LHCN-M2 (cell line): ENCODE measurements at places on chromosomes 3 and 15.

- peak; percentile 93 for DNase-seq
Observed at GRCh38 chr15:62647202-62647842, 395.2 kb upstream of the TPM1 start.

GRCh38 chr3:15941958-15942357, 144.2 kb upstream of the ANKRD28 start:
- DNase-seq = no peak

DNA sequence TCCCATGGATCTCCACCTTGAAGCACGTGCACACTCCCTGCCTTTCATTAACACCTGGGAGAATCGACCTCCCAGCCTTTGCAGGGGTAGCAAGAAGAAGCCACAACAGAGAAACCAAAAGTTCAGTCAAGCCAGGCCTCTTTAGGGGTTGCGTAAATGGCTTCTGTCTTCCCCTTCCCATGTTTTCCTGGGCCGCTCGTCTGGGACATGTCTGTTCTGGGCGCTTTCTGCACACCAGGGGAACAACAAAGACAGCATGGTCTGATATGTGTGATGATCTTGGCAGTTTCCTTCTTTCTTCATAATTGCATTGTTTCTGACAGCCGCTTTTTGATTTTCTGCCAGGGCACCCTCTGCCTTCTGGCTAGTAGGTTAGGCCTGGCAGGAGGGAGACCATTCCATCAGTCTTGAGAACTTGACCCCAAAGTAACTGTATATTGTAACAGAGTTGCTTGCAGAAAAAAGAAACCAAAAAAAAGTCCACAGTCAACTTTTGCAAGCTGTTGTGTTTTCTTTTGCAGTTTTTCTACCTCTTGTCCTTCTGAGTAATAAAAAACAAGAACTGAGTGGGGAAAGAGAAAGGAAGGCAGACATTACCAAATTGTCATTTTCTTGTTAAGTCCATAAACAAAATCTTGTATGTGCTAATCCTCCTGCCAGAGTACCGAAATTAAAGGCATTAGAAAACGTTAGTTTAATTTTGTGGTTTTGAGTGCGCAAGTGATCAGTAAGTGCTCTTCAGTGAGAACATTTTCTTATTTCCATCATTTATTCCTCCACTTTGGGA, 56.0 kb upstream of the FURIN start:
- DNase-seq = no peak

DNA sequence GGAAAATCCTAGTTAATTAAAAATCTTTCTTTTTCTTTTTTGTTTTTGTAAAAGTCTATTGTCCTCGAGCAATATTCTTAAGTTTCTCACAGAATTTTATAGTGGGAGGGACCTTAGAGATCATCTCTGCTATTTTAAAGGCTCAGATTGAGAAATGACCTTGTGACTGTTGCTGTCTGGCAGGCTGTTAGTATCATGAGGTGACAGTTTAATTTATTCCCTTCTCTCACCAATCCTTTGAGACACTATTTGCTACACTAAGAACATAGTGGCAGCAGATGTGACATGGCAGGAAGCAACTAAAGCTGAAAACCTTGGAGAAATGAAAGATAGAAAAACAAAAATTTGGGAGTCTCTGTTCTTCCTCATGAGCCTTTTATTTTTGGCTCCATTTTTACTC, 24.9 kb downstream of the APPL1 start:
- no peak for DNase-seq

- no peak for DNase-seq
Observed at GRCh38 chr3:65814845-65815578, 223.7 kb downstream of the MAGI1 start.

GRCh38 chr3:21944251-21944650, 193.2 kb upstream of the ZNF385D start:
- DNase-seq = no peak

DNA sequence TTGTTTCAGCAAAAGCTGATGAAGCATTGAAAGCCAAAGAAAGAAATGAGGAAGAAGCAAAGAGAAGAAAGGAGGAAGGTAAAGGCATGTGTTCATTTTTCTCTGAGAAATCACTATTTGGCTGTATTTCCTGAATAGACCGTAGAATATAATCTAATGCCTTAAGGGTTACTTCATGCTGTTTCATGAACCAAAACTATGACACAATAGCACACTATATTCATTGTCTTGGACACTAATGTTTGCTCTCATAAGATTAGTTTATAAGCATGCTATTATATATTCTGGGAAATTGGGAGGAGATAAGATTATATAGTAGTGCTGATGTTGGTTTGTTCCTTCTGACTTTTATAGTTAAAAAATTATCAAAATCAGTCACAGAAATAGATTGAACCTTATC, 110.1 kb upstream of the MLF1 start:
- DNase-seq = no peak

- DNase-seq = no peak
Observed at GRCh38 chr3:16496408-16497222, 16.9 kb downstream of the RFTN1 start.

- DNase-seq = peak; percentile 70
Observed at GRCh38 chr3:42839616-42840015, 30.4 kb downstream of the ACKR2 start.

DNA sequence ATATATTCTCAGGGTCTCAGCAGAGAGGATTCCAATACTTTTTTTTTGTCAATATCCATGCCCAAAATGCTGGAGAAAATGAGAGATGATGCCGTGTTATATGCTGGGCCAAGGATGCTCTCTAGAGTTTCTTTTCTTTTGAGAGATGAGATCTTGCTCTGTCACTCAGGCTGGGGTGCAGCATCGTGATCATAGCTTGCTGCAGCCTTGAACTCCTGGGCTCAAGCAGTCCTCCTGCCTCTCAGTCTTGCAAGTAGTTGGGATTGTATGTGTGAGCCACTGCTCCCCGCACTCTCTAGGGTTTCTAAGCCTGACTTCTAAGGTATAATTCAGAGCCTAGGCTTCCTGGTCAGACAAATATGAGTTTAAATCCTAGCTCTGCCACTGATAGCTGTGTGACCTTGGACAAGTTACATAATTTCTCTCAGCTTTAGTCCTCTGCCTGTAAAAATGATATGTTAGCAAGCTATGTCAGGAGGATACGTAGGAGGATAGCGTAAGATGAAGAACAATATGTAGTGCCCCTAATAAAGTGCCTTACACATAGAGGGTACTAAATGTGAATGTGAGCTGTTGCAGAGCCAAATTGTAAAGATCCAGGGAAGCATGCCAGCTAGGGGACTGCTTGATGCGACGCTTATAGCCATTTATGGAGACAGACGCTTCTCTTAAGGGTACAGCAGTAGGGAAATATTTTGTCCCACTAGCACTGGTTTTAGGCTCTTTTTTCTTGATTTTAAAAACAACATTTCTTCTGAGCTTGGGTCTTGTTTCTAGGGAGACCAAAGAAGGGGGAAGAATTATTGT, 7.4 kb downstream of the STARD9 start:
- DNase-seq = no peak

GRCh38 chr3:112770951-112771350, 75.7 kb downstream of the CD200R1L start:
- DNase-seq = no peak

DNA sequence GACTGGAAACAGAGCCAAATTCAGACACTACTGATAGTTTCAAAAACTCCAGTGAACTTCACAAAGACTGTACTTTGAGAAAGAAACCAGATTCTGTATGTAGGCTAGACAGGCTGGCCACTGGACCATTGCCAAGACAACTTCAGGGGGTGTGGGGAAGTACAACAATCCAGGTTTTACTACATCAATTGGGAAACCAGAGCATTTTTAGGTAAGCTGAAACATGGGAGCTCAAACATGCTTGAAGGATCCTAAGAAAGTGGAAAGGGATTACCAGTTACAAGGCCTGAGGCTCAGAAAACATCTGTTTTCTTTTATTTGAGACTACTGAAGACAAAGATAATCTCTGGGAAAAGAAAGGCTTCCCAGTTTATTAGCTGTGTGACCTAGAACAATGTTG, 26.9 kb upstream of the ZNF280D start:
- peak; percentile 37 for DNase-seq

- no peak for DNase-seq
Observed at GRCh38 chr3:46266598-46266997, 24.3 kb downstream of the CCR3 start.

GRCh38 chr15:58010983-58011382, 54.5 kb downstream of the ALDH1A2 start:
- DNase-seq = no peak

DNA sequence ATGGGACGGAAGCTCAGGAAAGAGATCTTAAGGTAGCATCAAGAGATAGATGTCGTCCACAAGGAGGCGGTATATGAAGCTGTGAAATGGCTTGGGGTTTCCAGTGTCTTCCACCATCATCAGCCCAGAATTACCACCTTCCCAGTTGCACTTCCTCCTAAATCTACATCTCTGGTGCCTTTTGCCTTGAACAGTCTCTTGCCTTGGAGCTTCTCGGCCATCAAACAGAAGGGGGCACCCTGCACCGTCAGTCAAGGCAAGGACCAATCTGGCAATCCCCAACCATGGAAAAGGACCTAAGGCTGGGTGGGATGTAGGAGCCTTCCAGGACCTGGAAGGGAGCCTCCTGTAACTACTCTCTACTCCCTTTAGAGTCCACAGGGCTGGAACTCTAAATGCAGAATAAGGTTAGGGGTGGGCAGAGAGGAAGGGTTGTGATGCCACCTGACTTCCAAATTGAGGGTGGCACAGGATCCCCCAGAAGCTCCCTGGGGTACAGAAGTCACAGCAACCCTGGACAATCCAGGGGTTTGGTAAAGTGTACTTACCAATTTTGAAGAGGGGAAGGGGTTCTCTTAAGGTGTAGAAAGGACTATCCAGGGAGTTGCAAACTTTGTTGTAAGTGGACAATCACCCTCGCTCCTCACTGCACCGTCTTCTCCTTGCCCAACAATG, 1.0 kb upstream of the RYR3 start:
- peak; percentile 29 for DNase-seq

DNA sequence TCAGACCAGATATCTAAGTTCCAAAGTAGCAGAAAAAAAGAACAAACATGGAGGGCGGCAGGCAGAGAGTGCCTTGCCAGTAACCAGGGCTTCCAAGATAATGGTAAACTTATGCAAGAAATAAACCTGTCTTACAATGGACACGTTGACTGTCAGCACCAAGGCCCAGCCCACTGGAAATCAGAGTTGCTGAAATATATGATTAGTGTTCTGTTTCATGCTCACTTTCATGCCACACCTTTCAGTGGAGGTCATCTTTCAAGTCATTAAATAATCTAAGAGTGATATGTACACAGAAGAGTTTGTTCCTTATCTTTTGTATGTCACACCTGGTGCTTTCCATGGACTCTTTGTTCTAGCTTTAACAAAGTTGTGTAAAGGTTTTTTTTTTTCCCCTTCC, 358.1 kb downstream of the MECOM start:
- no peak for DNase-seq

- DNase-seq = no peak
Observed at GRCh38 chr3:10843378-10843777, 27.4 kb downstream of the SLC6A11 start.

- DNase-seq = no peak
Observed at GRCh38 chr15:88400591-88401250, 66.5 kb downstream of the MRPL46 start.

GRCh38 chr15:95669146-95669922, 661.2 kb upstream of the NR2F2 start:
- DNase-seq = peak; percentile 35

GRCh38 chr3:47359323-47359722, 21.5 kb upstream of the PTPN23 start:
- no peak for DNase-seq

DNA sequence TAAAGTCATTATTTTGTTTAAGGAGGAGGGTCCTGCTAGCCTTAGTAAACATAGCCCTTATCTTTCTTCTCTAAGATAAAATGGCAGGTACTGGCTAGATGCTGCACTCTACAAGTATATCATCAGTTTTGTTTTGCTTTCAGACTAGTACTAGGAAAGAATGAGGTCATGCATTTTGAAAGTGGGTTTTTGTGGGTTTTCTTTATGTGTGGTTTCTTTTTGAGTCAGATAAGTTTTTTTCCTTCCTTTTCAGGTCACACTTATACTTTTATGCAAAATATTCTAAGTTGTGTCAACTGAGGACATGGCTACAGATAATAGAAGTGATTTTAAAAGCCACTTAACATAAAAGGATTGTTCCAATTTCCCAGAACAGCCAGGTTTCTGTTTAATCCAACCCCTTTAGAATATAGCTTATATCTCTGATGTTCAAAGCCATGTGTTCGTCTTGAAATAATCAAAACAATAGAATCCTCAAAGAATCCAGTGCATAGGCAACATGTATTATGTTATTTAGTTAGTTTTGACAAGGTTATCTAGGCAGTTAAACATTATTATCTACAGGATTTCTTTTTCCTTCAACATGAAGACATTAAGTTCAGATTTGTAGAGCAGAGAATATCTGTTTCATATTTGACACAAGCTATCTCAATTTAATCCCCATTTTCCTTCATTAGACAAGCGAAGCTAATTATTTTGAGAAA, 406.2 kb downstream of the RBMS3 start:
- peak; percentile 69 for DNase-seq

GRCh38 chr15:71329497-71330260, 214.4 kb downstream of the THSD4 start:
- peak; percentile 70 for DNase-seq

DNA sequence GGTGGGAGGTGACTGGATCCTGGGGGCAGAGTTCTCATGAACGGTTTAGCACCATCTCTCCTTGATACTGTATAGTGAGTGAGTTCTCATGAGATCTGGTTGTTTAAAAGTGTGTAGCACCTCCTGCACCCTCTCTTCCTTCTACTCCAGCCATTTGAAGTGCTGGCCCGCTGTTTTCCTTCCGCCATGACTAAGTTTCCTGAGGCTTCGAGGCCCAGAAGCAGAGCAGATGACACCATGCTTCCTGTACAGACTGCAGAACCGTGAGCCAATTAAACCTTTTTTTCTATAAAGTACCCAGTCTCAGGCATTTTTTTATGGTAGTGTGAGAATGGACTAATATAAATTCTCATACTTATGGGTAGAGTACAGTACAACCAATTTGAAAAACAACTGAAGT, 123.6 kb upstream of the BHLHE40 start:
- DNase-seq = no peak

DNA sequence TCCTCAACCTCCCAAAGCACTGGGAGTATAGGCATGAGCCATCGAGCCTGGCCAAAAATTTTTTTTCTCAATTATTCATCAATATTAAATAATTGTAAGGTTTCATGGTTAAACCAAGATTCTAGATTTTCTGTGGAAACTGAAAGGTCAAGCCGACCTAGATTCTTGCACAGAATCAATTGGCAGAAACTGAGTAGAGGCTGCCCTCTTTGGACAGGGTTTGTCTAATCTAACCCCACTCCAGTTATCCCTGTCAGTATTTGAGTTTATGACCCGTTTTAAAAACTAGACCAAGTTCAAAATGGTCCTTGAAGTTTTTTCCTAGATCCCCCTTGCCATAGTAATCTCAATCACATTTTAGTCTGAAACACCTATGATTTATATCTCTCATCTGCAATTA, 8.6 kb upstream of the ADAM10 start:
- peak; percentile 57 for DNase-seq
